ENCODE measurements at places on chromosomes 3 and 15.

DNA sequence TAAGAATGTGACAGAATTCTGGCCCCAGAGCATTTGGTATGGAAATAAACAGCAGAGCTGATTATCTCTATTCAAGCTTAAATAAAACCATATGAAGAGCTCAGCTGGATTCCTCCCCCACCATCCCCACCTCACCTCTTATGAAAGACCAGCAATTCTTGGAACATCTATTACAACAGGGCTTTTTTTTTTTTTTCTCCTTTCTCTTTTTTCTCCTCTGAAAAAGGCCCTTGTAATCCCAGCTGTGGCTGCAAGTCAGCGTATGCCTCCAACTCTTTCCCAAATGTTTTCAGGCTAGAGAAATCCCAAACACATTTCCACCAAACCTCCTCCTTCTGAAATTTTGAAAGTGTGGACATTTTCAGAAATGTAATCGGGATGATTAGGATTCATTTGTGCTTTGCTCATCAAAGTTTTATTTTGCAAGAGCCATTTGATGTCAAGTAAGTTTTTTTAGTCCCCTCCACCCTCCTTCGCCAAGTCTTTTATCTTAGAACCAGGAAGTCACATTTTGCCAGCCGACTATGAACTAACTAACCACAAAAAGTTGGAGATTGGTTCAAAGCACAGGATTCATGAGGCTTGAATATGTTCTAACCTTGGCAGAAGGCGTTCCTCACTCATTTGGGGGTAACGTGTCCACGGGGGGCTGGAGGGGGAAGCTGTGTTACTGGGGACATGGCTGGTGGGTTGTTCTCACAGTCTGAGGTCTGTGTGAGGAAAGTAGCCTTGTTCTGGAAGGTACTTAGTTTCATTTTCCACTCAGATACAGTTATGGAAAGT lies 142.0 kb upstream of the PDZRN3 start:
- no peak for DNase-seq

- no peak for DNase-seq
These were observed 17.1 kb downstream of the PRR23E start for GRCh38 chr3:127209840-127210653.

GRCh38 chr15:68986322-68986721 lies 28.2 kb upstream of the NOX5 start:
- no peak for DNase-seq

- no peak for DNase-seq
These were observed 16.1 kb downstream of the FILIP1L start for GRCh38 chr3:100097919-100098783.

DNA sequence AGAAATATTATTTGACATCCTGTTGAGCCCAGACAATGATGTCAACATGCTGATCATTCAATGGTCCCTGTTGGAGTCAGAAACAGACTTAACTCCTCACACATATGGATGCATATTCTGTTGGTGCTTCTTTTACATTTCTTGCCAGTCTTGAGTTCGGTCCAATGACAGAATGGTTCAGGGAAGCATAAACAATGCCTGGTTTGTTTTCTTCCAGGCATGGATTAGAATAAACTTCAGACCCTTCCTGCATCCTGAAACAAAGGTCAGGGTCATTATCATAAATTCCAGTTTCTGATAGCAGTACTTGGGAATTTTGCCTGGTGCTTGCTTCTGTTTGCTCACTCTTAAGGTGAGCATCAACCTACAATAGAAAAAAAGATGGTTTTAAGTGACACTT lies 33.3 kb downstream of the BTLA start:
- no peak for DNase-seq
